ENCODE measurements at places on chromosomes 16 and 17.

- no peak for DNase-seq
Observed at GRCh38 chr16:19505600-19506303, 16.1 kb downstream of the GDE1 start.

DNA sequence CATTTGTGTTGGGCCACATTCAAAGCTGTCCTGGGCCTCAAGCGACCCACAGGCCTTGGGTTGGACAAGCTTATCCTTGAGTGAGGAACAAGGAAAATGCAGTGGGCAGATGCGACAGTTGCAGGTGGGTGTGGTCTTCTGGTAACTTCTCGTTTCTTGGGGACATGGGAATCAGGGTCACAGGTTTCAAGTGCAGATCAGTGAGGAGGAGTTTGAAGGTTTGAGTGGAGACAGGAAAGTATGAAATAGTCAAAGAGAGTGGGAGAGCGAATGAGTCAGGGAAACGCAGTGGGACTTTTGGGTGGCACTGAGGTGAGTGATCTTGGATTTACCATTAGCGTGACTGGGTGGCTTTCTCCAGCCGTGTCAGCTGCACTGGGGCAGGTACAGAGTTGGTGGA is 15.4 kb upstream of the CCL22 start:
- no peak for DNase-seq

- DNase-seq, result no peak
Observed at GRCh38 chr17:45143767-45144198, 4.5 kb upstream of the HEXIM1 start.

DNA sequence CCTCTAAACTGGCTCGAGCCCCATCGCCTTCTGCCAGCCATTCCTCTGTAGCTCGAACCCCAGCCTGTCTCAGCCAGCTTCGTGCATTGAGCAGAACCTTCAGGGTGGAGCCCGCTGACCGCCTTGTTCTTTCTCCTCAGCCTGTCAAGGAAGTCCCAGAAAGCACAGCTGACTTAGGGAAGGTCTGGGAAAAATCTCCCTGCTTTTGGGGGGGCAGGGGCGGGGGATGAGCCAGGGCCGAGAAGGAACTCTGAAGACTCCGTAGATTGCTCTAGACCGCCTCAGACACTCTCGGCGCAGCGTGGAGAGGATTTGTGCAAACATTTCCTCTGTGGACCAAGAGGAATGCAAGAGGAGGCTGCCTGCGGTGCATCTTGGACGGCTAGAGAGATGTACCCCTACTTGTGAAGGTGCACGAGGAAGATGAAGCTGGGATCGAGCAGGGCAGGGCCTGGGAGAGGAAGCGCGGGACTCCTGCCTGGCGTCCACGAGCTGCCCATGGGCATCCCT is at the start of gene GLP2R:
Gene GLP2R (plus strand): TSS at position 284 of the 510 bp plus-strand sequence. CDS start 140 bp downstream, at position 424.
- DNase-seq, result no peak

DNA sequence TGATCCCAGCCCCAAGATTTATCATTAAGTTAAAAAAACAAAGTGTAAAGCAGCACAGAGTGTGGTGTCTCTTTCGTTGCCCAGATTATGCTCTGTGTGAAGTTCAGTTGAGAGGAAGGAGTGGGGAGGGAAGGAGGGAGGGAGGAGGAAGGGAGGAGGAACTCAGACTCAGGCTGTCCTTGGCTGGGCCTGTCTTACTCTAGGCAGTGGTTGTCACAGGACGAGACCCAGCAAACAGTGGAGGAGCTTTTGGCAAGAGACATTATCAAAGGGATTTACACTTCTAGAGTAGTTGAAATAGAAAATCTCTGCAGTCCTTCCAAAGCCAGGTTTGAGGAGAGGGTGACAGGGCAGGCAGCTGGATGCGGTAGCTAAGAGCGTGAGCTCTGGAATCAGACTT is 27.8 kb downstream of the KNOP1 start:
- DNase-seq, result no peak

GRCh38 chr16:87101903-87102302 is 215.3 kb downstream of the C16orf95 start:
- no peak for DNase-seq

All from CD8-positive, alpha-beta memory T cell (primary cell).